Esophagus squamous epithelium (tissue), 5 donors: ENCODE measurements at places on chromosomes 5 and 9.

DNA sequence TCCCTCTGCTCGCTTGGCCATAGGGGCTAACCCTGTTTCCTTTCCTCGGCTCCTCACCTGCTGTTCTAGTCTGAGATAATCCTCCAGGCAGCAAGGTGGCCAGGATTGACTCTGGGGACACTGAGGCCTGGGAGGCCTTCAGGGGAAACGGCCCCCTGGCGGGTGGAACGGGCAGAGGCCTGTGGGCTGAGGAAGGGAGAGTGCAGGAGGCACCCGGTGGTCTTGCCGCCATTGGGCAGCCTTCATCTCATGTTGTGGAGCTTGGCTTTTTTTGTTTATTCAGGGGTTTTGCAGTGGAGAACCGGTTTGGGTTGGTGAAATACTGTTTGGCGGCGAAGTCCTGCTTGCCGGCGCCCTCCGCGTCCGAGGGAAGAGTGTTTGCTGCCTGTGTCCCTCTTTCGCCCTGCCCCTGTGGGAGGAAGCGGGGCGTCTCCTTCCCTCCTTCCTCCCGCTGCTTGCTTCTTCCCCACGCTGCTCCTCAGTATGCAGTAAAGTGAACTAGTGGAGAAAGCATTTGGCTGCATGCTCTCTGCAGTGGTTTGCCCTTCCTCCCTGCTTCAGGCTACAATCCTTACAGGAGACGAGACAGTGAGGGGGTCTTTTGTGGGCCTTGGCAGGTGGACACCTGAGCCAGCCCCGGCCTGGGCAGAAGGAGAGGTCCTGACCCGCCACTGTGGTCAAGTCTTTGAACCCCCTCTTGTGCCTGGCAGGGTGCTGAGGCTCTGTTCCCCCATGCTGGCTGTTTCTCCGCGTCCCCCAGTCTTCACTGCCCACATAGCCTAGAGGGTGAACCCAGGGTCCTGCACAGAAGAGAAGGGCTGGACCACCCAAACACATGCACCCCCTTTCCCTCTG lies 30.8 kb upstream of the PRDM12 start:
- DNase-seq: no peak

DNA sequence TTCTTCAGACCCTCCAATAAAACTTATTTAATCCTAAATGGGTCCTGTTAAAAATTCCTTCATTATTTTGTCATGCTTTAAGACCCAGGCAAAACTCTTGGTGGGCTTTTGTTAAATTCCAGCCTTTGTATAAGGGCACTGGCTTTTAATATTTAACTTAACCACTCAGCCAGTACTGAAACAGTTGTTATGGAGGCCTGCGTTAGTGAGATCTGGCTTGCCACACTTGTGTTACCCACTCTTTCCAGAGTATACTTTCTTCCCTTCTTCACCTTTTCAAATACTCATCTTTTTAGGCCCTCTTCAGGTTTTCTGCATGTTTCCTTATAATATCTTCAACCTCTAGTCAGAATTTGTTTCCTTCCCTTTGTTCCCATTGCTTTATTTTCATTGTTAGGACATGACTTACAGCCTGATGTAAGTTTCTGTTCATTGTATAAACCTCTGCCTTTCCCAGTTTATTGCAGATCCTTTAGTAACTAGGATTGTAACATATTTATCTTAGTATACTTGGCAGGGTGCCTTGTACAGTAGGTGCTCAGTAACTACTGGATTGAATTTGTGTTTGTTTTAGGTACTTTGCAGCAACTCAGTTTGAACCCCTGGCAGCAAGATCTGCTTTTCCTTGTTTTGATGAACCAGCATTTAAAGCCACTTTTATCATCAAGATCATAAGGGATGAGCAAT lies 48.8 kb downstream of the LNPEP start:
- no peak for DNase-seq

DNA sequence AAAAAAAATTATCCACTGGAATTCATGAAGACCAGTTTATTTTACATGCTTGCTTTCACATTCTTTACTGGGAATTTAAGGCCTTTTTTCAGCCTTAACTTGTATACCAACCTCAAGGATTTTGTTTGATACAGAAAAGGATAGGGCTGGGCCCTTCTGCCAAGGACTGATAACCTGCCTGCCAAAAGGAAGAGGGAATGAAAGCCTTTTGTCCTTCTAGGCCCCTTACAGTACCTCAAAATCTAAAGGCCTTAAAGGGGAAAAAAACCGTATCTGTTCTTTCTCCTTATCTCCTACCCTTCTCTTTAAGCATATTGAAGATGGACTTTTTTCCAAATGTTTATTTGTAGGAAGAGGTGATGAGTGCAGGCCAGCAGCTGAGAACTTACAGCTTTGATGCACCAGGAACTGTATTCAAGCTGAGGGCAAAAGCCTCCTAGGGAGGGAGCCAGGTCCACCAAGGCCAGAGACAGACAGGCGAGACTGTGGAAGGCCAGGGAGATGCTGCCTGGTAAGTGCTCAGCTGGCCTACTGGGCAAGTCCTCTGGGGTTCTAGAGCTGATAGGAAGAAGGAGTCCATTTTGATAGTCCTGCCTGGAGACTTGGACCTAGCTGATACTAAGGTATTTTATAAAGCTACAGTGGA lies 31.8 kb downstream of the FAXDC2 start:
- DNase-seq: no peak

DNA sequence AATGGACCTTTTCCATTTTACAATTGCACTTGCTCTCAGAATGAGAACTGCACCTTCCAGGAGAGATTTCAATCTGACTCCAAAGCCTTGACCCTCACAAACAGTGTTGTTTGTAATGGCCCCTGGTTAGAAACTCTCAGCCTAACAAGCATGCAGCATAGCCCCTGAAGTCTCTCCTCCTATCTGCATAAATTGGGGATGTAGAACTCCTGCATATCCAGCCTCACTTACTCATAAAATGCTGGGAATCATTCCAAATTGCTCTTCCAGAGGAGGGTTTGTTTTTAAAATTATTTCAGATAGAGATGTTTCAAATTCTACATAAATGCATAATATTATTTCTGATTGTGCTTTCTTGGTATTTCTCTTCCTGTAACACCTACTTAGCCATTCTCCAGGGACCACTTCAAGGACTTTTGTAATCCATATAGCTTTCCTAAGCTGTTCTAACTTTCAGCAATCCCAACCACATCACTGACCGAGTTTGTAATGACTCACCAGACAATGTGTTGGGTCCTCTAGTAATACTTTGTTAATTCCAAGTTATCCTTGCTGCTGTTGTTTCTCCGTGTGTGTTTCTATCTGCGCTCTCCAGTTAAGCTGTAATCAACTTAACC lies 143.8 kb upstream of the CCDC152 start:
- DNase-seq: no peak

GRCh38 chr9:2718001-2718697 lies 839 bp downstream of the KCNV2 start:
- DNase-seq: no peak

GRCh38 chr9:23554686-23555085 lies 271.4 kb downstream of the ELAVL2 start:
- DNase-seq: no peak

DNA sequence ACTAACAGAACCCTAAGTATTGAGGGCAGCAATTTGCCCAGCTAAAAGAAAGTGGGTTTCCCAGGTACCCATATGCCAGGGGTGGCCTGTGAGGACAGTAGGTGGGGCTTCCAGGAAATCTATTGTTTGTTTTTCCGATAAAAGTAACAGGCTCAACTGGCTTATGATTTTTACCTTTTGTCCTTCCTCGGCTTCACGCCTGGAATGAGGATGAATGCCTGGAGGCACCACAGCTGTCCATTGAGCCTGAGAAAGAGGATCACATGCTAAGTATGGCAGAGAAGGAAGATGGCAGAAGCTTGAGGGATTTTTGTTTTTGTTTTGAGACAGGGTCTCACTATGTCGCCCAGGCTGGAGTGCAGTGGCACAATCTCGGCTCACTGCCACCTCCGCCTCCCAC lies 84.1 kb downstream of the KLF4 start:
- DNase-seq: no peak

DNA sequence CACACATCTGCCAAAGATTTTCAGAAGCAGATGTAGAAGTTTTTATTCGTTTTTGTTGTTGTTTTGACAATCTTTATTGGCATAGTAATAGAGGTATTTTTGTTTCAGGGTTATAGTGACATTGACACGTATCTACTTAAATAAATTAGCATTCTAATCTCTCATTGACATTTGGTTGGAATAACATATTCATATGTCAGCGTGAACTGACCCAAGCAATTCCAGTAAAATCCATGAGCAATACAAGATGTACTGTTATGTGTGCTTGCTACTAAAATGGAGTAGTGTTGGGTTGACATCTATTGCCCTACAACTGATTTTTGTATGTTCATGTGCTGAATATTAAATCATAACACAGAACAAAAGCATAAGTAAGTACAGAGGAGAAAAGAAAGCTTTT lies 284.4 kb upstream of the SMC2 start:
- DNase-seq: no peak

- DNase-seq: no peak
Measured at GRCh38 chr9:34386656-34387055, 10.0 kb upstream of the MYORG start.

DNA sequence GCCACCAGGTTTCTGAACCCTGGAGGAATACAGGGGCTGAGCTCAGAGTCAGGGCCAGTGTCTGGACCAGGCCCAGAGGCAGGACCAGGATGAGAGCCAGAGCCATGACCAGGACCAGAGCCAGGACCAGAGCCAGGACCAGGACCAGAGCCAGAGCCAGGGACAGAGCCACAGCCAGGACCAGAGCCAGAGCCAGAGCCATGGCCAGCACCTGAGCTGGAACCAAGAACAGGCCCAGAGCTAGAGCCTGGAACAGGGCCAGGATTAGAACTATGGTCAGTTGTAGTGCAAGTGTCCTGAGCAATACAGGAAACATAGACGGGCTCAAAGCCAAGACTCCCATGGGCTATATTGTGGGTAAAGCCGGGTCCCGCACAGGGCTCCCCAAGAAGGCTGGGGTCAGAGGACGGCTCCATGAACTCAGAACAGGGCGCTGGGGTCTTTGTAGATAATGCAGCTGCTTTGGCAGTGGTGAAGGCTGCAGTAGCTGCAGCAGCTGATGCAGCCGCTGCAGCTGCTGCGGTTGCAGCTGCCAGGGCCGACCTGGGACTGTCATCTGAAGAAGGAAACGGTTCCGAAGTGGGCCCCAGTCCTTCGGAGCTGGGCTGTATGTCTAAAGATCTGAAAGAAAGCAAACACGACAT lies 559 bp downstream of the SPAG8 start:
- no peak for DNase-seq

DNA sequence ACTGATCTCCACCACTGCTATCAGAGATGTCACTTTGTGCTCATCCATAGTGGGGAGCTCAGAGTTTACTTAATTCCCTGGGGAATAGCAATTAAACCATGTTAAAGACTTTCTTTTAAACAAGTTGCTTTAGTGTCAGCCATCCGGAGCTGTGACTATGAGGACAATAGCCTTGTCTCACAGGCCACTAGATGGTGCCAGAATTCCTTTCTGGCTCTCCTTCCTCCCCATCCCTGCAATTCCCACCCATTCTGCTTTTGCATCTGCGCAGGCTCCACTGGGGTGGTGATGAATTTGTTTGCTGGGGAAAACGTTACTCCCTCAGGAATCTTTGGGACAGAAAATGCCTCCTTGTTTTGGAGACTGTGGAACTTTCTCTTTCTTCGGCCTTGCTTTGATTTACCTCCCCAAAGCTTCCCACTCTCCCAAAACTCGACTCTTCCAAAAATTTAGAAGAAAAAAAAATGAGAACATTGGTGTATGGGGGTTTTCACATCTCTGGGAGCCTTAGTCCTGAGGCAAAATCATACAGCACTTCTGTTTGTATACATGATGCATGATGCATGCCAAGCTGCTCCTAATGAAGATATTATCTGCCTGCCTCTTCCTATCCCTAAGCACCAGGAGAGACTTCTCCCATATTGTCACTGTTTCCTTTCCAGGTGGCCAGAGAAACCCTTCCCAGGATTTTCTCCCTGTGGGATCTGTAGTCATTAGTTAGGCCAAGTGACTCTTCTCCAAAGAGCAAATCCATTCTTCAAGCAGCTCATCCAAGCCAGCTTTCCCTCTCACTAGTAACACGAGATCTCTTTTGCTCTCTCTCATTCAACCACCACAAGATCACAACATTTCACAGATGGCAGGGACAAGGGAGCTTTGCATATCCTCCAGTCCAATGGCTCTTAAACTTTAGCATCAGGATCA lies 466.1 kb downstream of the TLR4 start:
- no peak for DNase-seq

DNA sequence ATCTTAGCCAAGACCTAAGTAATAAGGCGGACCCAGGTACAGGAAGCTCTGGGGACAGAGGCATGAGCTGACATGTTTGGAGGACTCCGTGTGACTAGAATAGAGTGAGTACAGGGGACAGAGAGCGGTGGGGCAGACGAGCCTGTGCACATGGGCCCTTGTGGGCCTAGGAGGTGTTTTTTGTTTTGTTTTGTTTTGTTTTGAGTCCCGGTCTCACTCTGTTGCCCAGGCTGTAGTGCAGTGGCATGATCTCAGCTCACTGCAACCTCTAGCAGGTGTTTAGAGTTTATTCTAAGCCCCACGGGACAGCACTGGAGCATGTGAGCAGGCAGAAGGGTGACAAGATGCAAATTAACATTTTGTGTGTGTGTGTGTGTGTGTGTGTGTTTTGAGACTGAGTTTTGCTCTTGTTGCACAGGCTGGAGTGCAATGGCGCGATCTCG lies 3.1 kb upstream of the EEIG1 start:
- DNase-seq: no peak

- no peak for DNase-seq
Measured at GRCh38 chr9:113143432-113144227, 7.2 kb upstream of the SLC31A2 start.

- no peak for DNase-seq
Measured at GRCh38 chr9:4148751-4149150, 151.1 kb downstream of the GLIS3 start.

- DNase-seq: no peak
Measured at GRCh38 chr5:119288379-119289033, 67.3 kb upstream of the TNFAIP8 start.

DNA sequence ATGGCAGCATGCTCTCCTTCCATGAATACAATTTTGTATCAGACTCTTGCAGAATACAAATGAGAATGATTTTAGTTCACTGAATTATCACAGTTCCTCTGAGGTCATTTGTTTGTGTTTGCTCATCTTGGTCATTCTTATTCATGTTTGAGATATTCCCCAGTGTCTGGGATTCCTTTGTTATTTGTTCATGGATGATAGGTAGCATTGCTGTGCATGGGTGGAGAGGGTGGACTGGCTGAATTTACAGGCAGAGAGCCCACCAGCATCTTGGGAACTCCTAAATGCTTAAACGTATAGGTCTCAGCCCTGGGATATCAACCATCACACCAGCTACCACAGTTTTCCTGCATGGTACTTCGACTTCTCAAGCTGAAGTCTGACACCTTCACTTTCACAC lies 459.8 kb downstream of the CCDC171 start:
- DNase-seq: no peak
